SK-N-SH (cell line): ENCODE measurements at places on chromosomes 3 and 15. TPM values are rescaled to one million over a fixed set of nuclear protein-coding genes. Genes with fewer than 3 reads are reported as not detected.

DNA sequence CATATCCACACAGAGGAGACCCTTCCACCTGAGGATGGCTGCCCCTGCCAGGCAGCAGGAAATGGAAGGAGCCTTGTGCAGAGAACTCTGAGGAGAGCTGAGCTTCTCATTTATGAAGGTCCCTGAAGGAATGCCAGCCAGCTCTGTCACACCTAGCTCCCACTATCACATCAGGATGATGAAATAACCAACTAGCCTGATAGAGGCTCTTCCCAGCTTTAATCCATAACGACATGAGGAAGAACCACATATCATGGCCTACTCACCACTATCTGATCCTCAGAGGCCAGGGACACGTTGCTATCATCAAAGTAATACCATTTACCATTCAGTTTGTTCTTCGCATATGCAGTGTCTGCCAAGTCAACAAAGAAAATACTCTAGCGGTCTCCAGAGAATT, 1.5 kb upstream of the C3orf62 start:
- no peak for DNase-seq

DNA sequence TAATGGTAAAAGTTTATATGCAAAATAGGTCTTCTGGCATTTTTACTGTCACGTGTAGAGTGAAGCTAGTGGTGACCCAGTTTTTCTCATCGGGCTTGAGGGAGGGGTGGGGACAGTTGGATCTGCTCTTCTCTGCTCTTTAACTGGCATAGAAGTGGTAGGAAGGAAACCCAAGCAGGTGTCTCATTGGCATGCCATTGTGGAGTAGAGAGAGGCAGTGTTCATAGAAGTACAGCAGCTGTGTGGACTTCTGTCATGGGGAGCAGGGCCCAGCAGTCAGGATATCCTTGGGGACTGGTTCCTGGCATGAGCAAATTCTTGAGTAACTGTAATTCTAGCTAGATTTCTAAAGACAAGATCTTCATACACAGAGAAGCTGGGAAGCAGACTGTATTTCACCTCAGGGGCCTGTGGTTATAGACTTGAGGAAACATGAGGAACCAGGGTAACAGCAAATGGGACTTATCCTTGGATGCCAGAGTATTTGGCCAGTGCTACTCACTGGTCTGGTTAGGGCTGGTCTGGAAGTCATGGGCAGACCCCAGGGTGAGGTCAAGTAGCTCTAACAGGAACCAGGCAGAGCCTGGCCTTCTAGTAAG, 42.9 kb downstream of the CDIN1 start:
- DNase-seq: no peak

- DNase-seq: no peak
Observed at GRCh38 chr15:58606577-58607080, 142.9 kb downstream of the ADAM10 start.

- no peak for DNase-seq
Observed at GRCh38 chr15:34609102-34610057, 25.9 kb upstream of the GOLGA8B start.

DNA sequence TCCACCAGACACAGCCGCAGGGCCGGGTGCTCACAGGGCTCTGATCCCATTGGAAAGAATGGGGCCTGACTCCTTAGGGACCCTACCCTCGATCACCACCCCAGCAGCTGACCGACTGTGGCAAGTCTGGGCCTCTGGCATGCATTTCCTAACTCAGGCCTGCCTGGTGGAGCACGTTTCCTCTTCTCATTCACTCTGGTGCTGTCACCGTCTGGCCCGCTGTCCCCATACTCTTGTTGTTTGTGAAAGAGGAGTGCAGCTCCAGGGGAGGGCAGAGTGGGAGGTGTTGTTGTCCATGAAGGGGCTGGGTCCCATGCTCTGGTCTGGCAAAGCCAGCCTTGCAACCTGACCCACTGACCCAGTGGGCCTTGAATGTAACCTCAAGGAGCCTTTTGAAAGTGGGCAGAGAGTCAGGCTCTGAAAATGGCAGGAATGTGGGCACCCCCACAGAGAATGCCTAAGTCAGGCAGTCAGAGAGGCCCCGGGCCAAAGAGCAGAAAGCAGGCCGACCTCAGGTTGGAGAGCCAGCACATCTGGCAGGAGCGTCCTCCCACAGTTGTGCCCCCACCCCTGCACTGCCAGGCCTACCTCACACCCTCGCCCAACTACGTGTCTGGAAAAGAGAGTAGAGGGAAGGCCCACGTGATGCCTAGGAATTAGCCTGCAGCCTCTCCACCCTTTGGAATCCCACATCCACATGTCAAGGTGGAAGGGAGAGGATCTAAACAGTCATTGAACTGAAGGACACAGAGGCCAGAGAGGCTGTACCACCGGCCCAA, 10.9 kb downstream of the SEMA7A start:
- no peak for DNase-seq

The SQOR gene
- 7.8 and 9.1 TPM in 2 replicates for polyA plus RNA-seq

DNA sequence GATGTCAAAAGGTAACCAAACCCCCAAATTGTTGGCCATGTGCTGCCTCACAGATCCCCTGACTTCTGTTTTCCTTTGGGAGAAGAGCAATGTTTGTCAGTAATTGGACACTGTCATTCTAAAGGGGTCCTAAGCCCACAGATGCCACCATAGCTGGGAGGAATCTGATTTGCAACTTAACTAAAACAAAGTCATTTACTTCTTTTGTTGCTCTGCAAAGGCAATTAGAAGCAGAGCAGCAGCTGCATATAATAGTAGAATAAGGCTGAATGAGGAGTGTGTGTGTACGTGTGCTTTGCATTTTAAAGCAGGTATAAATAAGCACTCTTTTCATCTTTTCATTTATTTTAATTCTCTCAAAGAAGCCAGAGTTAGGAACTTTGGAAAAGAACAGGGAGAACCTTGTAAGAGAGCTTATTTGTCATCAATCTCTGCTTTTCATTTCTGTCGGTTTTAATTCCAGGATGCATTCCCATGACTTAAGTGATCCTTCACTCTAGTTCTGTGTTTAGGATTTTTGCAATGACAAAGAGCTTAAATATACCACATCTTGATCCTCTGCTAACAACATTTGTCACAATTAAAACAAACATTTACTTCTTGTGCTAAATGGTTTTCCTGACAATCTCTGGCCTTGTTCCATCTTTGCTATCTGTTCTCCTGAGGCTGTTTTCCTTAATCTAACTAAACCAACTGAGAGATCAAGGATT, 530.2 kb upstream of the CBLB start:
- DNase-seq: no peak

- DNase-seq: peak; percentile 30
Observed at GRCh38 chr15:42576776-42577175, 1.4 kb downstream of the STARD9 start.

DNA sequence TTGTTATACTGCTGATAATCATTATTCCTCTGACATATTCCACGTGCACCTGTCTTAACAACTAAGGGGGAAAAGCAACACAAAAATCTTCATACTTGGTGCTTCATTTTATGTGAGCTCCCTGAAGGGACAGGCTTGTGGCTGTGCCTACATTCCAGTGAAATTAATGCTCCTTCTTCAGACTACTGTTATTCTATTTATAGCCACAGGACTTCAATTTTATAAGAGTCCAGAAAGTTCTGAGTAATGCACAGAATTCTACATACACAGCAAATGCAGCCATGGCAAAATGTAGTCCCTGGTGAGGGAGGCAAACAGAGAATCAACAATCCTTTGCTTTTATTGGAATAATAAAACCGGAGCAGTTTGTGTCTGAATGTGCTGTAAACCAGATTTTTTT, 417.1 kb downstream of the RBMS3 start:
- DNase-seq: no peak

DNA sequence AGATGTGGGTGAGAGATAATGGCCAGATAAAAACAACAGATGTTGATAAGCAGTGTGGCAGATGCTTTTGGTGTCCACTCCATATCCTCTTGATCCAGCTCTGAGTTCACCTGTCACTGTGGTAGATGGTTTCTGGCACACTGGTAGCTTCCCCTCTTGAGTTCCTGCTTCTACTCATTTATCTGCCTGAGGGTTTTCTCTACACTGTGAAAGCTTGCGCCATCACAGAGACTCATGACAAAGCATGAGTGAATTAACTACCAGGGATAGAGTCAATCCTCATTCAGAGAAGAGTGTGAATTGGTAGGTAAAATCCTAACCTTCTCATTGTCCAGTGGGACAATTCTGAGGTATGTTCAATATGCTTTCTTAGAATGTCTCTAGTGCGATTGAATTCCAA, 50.0 kb upstream of the ARHGEF26 start:
- DNase-seq: no peak

- DNase-seq: no peak
Observed at GRCh38 chr3:72538070-72538745, 310.0 kb downstream of the SHQ1 start.

The PLSCR5 gene
- polyA plus RNA-seq: not detected in 2 replicates

DNA sequence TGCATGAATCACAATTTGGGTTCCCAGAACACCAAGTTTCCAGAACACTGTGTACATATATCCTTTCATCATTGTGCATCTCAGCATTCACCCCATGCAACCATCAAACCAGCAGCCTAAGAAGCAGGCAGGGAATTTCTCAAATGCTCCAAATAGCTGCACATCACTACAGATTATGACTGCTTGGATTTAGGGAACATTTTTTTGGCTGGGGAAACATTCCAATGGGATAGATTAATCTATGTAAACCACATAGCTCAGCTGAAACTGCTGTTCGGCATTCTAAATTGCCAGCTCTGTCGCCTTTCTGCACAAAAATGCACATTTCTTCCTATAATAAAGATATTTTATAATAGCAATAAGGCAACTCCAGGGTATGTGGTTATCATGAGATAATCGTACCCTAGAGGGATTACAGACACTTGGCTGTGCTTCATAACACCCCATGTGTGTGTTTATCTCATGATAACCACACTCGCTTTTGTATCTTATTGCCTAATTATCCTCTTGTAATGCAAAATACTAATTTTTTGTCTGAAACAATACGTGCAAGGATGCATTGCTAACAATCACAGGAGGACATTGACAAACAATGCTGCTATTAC, 483.7 kb upstream of the DPH6 start:
- no peak for DNase-seq

The SLC30A4 gene
- polyA plus RNA-seq: 1.9 and 2.8 TPM in 2 replicates

DNA sequence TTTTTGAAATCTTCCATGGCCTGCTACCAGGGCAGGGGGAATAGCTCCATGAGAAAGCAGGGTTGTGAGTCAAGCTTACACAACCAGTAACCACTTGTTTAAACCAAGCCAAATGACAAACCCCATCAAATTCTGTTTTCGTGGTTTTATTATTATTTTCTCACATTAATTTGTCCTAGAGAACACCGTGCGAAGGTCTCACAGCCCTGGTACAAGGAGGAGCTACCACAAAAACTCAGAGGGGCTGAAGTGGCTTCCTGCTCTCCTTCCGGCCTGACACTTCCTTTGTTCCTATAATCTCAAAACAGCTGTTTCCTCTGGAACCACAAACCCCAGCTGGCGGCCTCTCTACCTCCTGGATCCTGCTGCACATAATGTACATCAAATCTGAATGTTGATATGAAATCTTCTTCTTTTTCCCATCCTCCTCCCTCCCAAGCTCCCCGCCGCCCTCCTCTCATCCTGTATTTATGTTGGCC, 375.9 kb downstream of the MCTP2 start:
- DNase-seq: no peak

DNA sequence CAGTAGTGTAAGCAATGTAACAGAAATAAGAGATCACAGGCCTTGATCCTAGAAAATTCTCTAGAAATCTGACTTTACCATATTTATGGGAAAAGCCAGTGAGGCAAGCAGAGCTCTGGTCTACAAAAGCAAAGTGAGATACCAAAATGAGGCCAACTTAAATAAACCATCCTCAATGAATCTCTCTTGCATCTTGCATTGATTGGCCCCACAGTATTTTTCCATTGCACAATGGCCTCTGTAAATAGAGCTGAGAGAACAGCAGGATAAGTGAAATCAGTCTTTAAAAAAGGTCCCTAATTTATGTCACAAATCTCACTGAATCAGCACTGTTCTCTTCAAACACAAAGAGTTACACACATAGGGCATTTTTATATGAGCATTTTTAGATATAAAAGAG, 8.9 kb downstream of the CFAP20DC start:
- DNase-seq: no peak

DNA sequence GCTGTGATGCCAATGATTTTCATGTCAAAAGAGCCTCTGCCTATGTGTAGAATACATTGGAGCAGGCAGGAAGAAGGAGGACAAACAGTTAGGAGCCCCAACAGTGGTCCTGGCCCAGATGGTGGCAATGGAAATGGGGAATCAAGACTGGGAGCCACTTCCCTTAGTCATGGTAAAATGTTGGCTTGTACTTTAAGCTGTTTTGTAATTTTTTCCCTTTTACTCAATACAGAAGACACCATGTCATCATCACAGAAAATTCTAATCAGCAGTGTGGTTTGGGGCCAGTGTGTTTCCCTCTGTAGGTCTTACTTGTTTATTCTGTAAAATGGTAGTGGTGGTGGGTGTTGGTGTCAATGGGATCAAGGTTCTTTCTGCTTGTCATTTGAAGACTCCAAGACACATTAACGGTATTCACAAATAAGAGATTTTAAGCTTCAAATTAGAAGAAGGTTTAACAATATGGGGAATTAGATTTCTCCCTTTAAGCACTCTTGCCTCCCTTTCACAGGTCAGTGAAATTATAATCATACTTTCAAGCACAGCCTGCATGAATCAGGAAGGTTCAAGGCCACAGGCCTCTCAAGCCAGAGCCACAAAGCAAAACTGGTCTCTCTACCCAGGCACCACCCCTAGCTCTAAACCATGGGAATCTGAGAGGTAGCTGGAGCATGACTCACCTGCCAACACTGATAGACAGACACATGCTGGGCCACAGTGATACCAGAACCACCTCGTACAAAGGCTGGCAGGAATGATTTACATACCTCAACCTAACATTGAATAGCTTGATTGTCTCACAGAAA, 24.9 kb downstream of the SIAH2 start:
- DNase-seq: no peak

DNA sequence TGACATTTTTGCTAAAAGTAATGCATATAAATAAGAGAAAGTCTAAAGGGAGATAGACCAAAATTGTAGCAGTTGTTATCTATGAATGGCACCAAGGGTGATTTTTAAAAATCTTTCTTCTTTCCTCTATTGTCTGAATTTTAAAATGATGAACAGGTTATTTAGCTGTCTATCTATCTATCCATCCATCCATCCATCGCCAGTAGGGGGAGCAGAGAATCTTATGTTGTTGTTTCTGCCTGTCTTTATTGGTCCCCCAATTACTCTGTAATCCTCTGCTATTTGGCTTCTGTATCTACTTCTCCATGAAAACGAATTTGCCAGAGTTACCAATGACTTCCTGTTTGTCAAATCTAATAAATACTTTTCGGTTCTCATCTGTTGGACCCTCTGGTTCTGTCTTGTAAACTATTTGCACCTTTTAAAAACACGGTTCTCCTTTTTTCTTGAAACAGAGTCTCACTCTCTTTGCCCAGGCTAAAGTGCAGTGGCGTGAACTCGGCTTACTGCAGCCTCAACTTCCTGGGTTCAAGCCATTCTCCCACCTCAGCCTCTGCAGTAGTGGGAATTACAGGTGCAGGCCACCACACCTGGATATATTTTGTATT, 86.0 kb downstream of the ECT2 start:
- peak; percentile 27 for DNase-seq
